Fibroblast of the conjunctiva (primary cell): ENCODE measurements at places on chromosomes 1 and 21.
A peak's percentile ranks its signal among the peaks of the same experiment; 100 is the strongest.

DNA sequence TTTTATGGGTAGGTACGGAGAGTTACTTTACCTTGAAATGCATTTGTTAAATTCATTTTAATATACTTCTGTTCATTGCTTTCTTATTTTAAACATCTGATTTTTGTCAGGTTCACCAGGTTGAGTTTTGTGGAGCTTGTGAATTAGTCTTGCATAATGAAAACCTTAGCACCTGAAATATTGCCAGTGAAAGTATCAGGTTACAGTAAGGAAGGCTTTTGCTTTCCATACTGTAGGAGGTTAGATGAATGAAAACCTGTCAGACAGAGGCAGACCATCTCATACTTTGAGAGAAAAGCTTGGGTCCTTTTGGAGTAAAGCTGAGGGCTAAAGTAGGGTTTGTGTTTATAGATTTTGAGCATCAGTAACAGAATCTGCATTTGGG lies 34.7 kb downstream of the THRAP3 start:
- DNase-seq: no peak

GRCh38 chr1:116738673-116739370 lies 15.4 kb upstream of the CD2 start:
- DNase-seq: no peak

GRCh38 chr1:239255628-239256160 lies 130.7 kb upstream of the CHRM3 start:
- DNase-seq: no peak

DNA sequence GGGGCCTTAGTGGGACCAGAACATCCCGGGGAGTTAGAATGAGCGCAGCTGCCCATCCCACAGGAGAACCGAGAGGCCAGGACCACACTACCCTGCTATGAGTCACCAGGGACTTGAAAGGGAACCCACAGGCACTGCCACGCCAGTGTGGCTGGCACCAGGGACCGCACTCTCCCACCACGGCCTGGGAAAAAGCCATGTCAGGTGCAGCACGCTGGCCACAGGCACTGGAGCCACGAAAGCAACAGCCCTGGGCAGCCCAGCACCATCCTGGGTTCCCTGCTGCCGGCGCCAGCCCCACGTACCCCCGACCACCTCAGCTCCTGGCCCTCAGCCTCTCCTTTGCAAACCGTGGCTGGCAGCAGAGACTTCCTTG lies 14.1 kb upstream of the TMEM240 start:
- DNase-seq: no peak

GRCh38 chr1:48221122-48221521 lies 1.4 kb upstream of the SLC5A9 start:
- DNase-seq: no peak

DNA sequence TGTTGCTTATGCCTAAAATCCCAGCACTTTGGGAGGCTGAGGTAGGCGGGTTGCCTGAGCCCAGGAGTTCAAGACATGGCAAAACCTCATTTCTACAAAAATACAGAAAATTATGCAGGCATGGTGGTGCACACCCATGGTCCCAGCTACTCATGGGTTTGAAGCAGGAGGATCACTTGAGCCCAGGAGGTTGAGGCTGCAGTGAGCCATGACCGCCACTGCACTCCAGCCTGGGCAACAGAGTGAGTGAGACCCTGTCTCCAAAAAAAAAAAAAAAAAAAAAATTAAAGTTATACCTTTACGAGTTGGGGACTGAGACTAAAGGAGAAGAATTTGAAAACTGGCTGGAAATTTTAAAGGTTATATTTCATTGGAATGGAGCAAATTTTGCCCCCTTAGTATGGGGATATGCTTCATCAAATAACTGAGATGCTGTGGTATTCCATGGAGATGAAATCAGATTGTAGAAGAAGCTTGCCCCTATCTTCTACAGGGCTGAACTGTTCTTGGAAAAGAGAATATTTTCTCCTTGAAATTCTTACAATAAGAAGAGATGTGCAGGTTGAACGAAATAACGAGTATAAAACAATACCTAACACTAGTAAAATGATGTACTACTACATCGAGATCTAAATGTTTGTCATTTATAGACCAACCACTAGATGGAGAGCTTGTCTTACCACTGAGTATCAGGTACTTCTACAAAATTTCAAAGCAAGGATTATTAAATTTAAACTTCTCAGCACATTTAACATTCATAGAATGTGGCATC lies 34.9 kb upstream of the SCYL3 start:
- DNase-seq: peak; percentile 55

GRCh38 chr1:198543670-198544260 lies 3.3 kb upstream of the ATP6V1G3 start:
- no peak for DNase-seq

DNA sequence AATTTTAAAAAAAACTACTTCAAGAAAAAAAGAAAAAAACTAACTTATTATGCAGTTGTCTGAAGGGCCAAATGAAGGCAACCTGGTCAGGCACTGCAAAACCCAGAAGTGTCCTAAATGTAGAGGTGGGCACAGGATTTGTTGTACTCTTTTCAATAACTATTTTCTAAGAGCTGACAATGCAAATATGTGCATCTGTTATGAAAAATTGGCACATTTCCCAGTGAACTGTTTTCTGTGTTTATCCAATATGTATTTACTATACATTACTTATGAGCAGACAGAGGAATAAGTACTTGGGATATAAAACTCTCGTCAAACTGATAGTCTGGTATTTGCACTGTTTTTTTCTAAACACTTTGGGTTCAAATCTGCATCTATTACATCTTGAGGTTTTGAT lies 188.0 kb upstream of the C21orf91 start:
- no peak for DNase-seq

- DNase-seq: no peak
These were observed 162.7 kb upstream of the RUNX1 start for GRCh38 chr21:35211782-35212181.

DNA sequence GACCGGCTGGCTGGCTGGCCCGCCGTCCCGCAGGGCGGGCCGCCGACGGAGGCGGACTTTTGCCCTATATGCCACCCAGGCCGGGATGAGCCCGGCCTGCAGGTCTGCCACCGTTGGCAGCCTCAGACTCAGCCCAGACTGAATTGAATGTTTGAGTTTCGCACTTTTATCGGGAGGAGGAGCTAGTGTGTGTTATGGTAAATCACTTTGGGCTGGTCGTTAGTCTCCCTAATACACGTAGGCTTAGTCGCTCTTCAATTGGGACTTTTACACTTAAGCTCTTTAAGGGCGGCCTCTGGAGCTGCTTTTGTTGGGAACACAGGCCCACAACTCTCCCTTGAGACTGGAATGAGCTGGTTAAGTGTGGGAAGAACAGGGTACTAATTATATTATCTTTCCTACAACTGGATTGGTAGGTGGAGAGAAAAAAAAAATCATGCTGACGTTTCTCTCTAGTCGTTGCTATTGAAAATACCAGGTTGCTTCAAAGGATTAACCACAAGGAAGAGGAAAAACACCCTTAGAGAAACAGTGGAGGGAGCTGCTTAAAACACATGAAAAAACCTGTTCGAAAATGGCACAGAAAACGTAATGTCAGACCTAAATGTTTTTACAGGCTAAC lies 1.4 kb upstream of the IRF2BP2 start:
- DNase-seq: peak; percentile 85

GRCh38 chr1:28899267-28899666 lies 15.1 kb upstream of the EPB41 start:
- DNase-seq: no peak

GRCh38 chr1:193060938-193061337 lies 1.5 kb downstream of the RO60 start:
- DNase-seq: no peak

- no peak for DNase-seq
These were observed 11.5 kb downstream of the ADAMTSL4 start for GRCh38 chr1:150560576-150561253.

- DNase-seq: peak; percentile 52
These were observed 131.6 kb downstream of the RRAGC start for GRCh38 chr1:38727684-38728584.

GRCh38 chr1:1345384-1345783 lies 3.8 kb downstream of the DVL1 start:
- no peak for DNase-seq

GRCh38 chr1:94607398-94607797 lies 65.8 kb upstream of the F3 start:
- no peak for DNase-seq

GRCh38 chr1:7376676-7377075 lies 394.4 kb upstream of the VAMP3 start:
- DNase-seq: no peak

- peak; percentile 30 for DNase-seq
These were observed 27.5 kb upstream of the MYSM1 start for GRCh38 chr1:58727364-58727763.

DNA sequence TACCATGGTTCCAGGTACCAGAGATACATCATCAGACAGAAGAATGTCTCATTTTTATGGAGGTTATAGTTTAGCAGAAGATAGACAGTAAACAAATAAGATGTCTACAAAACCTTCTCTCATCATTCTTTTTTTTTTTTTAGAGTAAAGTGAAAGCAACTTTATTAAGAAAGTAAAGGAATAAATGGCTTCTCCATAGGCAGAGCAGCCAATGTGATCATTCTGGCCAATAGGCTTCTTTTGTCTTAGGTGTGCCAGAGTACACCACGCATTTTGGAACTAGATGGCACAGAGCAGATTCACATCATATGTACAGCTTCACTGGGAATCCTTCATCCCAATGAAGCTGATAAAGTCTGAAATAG lies 428.2 kb downstream of the SMYD3 start:
- DNase-seq: no peak

DNA sequence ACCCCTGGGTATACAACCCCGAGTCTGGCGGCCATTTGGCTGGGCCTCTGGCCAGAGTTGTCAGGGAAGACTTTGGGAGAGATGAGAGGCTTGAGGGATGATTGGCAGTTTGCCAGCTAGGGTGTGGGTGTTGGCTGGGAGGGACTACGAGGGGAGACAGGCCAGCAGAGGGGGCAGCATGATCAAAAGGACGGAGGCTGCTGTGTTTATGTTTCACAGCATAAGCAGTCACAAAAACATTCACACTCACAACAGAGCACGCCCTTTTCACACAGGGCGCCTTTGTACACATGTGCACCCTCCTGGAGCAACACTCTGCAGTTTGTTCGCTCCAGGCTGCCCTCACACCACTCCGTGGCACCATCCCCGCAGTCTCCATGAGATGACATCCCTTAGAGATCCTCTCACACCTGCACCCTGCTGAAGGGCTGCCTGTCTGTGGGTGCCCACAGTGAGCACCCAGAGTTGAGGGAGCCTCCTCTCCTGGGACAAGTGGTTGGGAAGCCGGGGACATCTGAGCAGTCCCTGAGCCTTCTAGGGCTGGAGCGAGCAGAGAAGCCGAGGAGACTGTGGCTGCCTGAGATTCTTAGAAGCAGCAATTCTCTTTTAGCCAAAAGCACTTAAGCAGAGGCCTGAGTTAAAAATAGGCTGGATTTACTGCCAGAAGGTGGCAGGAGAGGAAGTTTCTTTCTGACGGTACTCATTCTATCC lies 15.4 kb downstream of the EFNA3 start:
- DNase-seq: peak; percentile 27

DNA sequence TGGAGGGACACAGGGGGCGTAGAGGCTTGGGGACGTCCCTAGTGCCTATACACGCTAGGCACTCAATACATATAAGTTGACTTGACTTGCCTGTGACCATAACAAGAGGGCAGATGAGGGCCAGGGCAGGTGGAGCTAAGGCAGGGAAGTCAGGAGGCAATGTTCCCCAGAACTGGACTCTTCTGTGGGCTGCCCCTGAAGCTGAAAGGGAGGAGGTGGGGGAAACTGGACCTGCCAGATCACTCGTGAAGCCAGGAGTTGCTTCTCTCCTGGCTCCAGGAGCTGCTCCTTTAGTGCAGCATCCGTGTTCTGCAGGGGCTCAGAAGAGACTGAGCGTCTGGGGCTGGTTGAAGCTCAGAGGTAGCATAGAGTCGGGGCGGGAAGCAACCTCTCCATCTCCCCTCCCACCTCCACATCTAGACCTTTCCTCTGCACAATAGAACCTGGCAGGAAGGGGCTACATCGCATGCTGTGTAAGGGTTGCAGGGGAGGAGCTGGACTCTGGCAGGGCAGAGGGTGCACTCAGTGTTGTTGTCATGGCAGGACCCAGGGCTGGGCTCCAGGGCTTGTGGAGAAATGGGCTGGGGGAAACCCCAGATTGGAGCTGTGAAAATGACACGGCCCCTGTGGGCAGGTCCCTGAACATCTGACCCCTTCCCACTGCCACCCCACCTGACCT lies 2.9 kb upstream of the SEMA4A start:
- no peak for DNase-seq

- DNase-seq: no peak
These were observed 49.3 kb downstream of the CDC42BPA start for GRCh38 chr1:227268943-227269342.

DNA sequence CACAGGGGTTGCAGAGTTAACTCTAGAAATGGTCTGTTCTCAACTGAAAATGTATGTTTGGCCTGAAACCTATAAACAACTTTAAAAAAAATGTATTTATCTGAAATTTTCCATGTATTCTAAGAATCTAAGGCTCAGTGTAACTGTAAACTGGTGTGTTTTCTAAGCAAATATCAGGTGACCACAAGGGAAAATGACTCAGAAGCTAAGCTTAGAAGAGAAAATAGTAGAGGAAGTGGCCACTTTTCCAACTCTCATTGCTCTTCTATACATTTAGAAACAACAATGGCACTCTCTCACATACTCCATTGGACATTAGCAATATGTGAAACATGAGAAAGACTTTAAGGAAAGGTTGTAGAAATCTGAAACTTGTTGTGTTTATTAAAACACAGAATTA lies 7.5 kb downstream of the TNFSF18 start:
- DNase-seq: no peak

- peak; percentile 98 for DNase-seq
These were observed 182.7 kb upstream of the PTBP2 start for GRCh38 chr1:96538883-96539282.

GRCh38 chr1:180912211-180912800 lies 391 bp upstream of the KIAA1614 start:
- DNase-seq: no peak

- DNase-seq: no peak
These were observed 453.3 kb downstream of the NUF2 start for GRCh38 chr1:163774978-163775620.

GRCh38 chr1:46516200-46516950 lies 26.7 kb downstream of the DMBX1 start:
- DNase-seq: no peak

DNA sequence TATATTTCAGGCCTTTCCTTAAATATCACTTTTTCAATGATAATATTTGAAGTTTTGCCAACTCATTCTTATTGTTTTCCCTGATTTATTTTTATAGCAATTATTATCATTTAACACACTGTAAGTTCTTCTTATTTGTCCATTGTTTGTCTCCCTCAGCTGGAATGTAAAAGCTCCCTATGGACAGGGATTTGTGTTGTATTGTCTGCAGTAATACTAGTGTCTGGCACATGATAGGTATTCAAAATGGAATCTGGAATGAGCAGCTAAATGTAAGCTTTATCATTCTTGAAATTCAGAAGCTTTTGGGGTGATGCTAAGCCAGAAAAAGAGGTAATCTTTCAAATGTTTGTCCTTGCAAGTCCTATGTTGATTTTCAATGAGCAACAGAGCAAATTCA lies 112.1 kb downstream of the NEGR1 start:
- no peak for DNase-seq

- DNase-seq: no peak
These were observed 144.0 kb upstream of the NRIP1 start for GRCh38 chr21:15208786-15209185.

- DNase-seq: no peak
These were observed 56.1 kb upstream of the BCL10 start for GRCh38 chr1:85332575-85332974.
